ENCODE measurements at places on chromosomes 12 and 14.

GRCh38 chr14:55533960-55534359 lies 46.0 kb upstream of the KTN1 start:
- no peak for DNase-seq

GRCh38 chr12:26065451-26065850 lies 59.4 kb downstream of the BHLHE41 start:
- no peak for DNase-seq

DNA sequence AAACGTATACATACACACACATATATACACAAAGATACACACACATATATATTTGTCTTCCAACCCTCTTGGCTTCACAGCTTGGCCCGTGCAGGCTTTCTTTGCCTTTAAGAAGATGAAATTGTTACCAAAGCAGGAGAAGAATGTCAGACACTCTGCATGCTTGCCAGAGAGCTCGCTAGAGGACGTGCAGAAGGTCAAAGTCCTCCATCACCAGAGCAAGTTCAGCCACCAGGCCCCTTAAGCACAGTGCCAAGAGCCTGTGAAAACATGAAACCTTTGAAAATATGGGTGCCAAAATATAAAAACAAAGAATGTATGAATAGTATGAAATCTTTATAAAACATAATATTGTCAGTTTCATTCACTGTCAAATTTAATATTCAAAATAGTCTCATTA lies 14.9 kb upstream of the MCRS1 start:
- no peak for DNase-seq

- no peak for DNase-seq
Measured at GRCh38 chr12:76201316-76201715, 116.8 kb upstream of the NAP1L1 start.

DNA sequence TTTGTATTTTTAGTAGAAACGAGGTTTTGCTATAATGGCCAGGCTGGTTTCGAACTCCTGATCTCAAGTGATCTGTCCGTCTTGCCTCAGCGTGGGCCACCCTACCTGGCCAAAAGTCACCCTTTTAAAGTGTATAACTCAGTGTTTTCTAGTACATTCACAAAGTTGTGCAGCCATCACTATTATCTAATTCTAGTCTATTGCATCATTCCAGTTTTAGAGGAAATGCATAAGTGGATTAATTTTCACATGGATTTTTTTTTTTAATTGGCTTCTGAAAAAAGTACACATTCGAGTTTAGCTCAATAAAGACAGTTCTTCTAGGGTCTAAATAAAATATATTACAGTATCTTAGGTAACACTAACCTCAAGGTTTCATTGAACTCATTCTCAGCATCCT lies 3.7 kb downstream of the DEPDC4 start:
- no peak for DNase-seq

GRCh38 chr12:60035835-60036234 lies 440.0 kb downstream of the SLC16A7 start:
- no peak for DNase-seq

- peak; percentile 53 for DNase-seq
Measured at GRCh38 chr12:102406033-102406584, 74.3 kb downstream of the IGF1 start.

DNA sequence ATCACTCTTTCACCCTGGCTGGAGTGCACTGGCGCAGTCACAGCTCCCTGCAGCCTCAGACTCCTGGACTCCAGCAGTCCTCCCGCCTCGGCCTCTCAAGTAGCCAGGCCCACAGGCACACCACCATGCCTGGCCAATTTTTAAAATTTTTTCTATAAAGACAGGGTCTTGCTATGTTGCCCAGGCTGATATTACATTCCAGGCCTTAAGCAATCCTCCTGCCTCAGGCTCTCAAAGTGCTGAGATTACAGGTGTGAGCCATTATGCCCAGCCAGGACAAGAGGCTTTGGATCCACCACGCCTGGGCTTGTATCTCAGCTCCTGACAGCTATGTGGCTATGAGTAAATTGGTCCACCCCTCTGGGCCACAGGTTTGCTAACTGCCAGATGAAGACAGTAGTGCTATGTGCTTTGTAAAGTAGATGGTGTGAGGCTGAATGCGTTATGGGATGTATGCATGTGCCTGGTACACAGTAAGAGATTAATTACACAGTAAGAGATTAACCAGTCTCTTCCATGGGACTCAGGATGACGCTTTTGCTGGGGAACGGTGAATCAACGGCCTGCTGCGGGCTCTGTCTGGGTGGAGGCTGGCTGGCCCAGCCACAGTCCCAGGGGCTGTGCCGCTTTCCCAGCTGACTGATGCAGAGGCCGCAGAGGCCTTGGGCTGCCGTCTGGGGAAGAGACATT lies 53.3 kb upstream of the NCOR2 start:
- no peak for DNase-seq

GRCh38 chr12:73951956-73952703 lies 585.5 kb upstream of the ATXN7L3B start:
- no peak for DNase-seq

GRCh38 chr14:72801381-72801812 lies 92.5 kb downstream of the DPF3 start:
- no peak for DNase-seq

GRCh38 chr14:102927346-102927877 lies 4.9 kb downstream of the AMN start:
- no peak for DNase-seq

DNA sequence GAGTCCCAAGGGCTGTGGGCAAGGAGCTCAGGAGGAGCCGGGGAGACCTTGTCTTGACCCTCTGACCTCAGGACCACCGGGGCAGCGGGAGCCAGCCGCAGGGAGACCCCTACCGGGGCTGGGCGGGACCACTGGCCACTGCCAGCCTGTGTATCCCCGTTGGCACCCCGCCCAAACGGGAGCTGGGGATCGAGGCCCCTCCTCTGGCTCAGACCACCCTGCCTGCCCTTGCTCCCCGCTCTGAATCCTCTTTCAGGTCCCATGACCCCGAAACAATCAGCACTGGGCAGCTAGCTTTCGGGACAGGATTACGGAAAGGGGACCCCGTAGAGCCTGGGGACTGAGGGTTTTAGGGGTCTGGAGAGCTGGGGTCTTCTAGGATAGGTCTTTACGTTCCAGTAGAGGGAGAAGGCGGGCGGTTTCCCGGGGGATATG lies 1.3 kb downstream of the GLI1 start:
- DNase-seq = peak; percentile 14

DNA sequence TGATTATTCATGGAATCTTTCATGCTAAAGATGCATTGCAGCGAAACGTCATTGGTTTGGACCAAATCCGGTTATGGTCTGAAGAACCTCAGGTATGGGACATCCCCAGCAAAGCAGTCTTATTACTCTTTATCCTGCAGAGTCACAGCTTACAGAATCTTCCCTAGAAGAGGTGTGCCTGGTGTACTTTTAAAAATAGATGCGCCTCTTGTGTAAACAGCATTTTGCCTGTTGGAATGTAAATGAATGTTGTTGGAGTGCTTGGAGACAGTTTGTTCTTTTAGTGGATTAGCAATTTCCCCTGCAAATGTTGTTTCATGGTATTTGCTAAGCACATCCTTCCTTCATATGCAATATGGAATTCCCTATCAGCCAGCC lies 242.5 kb downstream of the ZFP36L1 start:
- no peak for DNase-seq

GRCh38 chr12:17060260-17060659 lies 454.3 kb upstream of the LMO3 start:
- no peak for DNase-seq

- DNase-seq = no peak
Measured at GRCh38 chr12:98406378-98406777, 109.0 kb upstream of the TMPO start.

GRCh38 chr14:35480119-35480769 lies 53.7 kb upstream of the INSM2 start:
- DNase-seq = no peak

- DNase-seq = no peak
Measured at GRCh38 chr12:53197011-53197640, 9.9 kb downstream of the ITGB7 start.

DNA sequence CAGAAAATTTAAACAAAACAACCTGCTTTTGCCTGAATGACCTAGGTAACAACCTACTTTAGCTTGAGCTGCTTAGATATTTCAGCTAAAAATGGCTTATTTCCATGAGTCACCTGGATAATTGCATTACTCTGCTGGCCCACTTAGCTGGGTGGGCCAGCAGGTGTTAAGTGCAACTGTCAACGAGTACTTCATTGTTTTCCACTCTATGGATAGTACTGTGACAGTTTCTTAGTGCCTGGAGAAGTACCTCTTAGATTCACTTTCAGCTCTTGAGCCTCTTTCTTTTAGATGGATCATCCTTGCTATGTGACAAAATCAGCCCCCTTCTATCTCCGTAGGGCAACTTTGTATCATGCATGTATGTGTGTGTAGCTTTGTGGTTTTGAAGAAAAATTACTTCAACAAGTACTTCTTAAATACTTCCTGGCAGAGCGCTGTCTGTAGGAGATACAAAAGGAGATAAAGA lies 368.2 kb upstream of the ATP2B1 start:
- no peak for DNase-seq

DNA sequence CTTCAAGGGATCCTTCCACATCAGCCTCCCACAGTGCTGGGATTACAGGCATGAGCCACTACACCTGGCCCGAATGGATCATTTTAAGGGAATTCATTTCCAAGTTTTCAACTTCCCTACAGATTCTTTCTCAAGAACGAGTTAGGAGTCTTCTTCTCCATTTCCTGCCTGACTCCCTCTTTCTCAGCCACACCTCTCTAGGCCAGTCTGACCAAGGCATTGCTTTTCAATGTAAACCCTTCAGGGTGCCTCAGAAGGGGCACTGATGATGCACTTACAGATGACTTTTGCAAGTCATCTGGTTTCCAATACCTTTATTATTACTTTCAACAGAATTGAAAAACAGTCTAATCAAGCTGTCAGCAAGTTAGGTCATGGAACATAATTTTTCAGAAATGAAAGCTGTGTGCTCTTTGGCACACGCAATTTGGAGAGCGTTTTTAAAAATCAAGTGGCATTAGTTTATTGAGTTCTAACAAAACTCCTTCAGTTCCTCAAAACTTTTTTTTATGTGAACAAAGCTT lies 47.2 kb downstream of the SVOP start:
- DNase-seq = no peak

- peak; percentile 47 for DNase-seq
Measured at GRCh38 chr12:42145552-42146215, 1.0 kb upstream of the GXYLT1 start.

- no peak for DNase-seq
Measured at GRCh38 chr12:111064982-111065381, 144.6 kb upstream of the MYL2 start.

- no peak for DNase-seq
Measured at GRCh38 chr12:54134850-54135249, 53.9 kb downstream of the SMUG1 start.

- DNase-seq = peak; percentile 14
Measured at GRCh38 chr12:56257491-56258067, 605 bp downstream of the ANKRD52 start.

DNA sequence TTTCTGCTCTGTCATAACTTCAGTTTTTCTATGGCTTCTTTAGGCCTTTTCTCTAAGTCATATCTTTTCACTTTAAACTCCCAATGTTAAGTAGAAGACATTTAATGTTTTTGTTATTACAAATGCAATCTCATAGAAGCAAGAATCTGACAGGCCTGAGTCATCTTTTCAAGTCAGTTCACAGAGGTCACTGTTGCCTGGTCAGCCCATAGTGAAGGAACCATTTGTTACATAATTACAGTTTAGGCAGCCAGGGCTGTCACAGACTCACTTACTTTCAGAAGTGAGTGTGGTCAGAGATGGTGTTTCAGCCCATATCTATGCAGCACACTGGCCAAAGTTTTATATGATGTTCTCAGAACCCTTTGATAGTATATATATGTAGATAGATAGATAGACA lies 46.5 kb downstream of the CCER1 start:
- no peak for DNase-seq

DNA sequence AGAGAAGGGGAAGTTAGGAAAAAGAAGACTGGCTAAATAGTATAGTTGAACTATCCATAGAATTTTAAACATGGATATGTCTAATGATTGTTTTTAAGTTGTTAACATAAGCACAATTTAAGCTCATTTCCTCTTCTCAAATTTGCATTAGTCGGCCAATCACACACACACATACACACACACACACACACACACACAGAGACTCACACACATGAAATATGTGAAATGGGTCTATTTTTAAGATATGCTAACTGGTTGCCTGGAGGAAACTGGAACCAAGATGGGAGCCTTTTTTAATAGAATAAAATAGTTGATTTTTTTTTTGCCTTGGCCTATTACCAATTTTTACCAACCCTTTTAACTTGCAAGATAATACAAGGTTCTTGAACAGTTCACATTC lies 24.0 kb upstream of the STYK1 start:
- no peak for DNase-seq

GRCh38 chr12:14567351-14568162 lies at the start of gene PLBD1:
Gene PLBD1 (minus strand): TSS chr12:14567883. CDS start chr12:14567696, 187 bp downstream.
- no peak for DNase-seq

Measured in NCI-H1930 (cell line).